ENCODE measurements at places on chromosomes 1 and 21. TPM values are rescaled to one million over a fixed set of nuclear protein-coding genes. Genes with fewer than 3 reads are reported as not detected.

DNA sequence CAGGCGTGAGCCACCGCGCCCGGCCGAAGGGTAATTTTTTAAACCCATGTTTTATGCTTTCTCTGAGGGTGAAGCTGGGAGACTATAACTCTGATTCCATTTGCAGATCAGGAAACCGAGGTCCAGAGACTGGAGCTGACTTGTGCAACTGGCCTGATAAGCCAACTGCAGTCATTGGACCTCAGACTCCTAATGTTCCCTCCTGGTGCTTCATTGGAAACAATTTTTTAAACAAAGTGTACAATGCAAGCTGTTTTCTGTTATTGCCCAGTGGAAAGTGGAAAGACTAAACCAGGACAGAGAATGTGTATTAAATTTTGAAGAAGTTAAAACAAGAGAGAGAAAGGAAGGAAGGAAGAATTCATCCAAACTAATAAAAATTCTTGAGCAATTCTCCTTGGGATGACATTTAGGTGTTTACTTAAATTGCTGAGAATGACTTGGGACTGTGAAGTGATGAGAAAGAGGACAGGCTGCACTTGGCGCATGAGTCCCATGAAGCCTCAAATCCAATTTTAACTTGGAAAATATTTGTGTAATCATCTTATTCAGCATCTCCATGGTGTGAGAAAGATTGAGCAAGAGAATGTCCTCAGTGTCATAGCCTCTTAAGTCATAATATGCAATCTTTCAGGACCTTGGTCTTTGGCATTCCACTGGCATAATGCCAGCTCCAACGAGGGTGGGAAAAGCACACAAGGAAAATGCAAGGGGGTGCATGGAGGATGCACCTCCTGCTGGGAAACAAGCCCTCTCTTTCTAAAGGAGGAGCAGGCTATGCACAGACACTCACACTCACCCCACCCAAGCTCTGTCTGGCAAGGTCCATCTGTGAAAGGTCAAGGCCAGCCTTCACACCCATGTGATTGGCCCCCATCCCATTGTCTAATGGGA lies 342.0 kb downstream of the SIPA1L2 start:
- no peak for DNase-seq

DNA sequence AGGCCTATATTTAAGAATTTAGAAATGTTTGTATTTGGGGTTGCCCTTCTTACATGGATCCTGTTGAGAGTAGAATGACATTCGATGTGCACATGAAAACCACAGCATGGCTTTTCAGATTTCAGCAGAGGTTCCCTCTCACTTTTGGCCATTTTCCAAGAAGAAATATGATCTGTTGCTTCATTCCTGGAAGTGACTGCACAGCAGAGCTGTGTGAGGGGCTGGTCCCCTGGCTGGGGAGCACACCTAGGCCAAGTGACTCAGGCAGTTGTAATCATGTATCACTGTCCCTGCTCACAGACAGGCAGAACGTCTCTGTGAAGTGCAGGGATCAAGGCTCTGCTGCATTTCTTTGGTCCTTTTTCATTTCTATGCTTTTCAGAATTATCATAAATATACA lies 32.3 kb downstream of the AGT start:
- no peak for DNase-seq

DNA sequence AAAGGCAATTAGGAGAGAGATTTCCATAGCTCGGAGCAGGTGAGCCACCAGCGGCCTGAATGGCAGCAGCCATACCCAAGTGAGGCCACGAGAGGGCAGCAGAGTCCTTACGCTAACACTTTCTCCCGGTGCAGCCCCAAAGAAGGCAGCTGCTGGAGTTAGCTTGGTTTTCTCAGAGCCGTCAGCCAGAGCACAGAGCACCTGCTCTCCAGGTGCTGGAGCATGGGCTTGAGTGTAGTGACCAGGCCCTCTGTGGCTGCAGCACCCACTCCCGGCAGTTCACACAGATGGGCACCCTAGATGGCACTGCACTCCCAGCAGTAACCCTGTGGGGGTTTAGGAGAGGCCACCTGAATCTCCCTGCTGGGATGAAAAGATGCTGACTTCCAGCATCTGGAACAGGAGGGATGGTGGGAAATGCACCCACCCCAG lies 45.8 kb downstream of the TMCC2 start:
- peak; percentile 51 for DNase-seq

GRCh38 chr1:163744301-163744887 lies 422.6 kb downstream of the NUF2 start:
- no peak for DNase-seq

GRCh38 chr1:30381266-30381665 lies 342.1 kb downstream of the MATN1 start:
- no peak for DNase-seq

- DNase-seq, result no peak
These were observed 6.2 kb downstream of the CSRP1 start for GRCh38 chr1:201500670-201501120.

DNA sequence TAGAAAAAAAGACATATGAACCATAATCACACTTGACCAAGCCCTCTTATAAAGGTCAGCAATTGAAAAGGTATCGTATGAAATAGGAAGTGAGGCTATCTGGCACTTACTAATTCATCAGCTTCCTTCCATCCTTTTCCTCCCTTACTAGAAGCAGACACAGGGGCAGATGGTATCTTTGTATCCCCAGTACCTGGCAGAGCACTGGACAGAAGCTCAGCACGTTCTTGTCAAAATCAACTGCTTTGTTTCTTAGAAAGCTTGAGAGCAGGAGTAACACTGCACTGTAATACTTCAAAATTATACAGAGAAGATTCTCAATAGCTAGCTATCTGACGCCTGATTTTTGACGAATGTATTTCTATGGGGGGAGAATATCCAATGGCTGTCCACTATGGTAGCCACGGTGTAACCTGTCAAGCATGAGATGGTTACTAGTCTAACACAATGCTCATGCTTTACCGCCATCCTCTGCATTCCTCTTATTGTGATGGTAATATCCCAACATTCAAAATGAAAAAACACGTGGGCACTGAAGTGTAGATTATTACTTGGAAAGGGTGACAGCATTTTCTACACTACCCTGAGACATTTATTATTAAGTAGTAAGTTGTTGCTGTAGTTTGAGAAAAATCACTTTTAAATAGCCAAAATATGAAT lies 175.6 kb downstream of the SIPA1L2 start:
- DNase-seq, result no peak

GRCh38 chr1:17963513-17963912 lies 144.1 kb upstream of the IGSF21 start:
- DNase-seq, result no peak

GRCh38 chr1:58715108-58715507 lies 15.2 kb upstream of the MYSM1 start:
- DNase-seq, result no peak

GRCh38 chr1:236524895-236525184 lies 1.1 kb downstream of the LGALS8 start:
- no peak for DNase-seq

- DNase-seq, result no peak
These were observed 404 bp upstream of the SCMH1 start for GRCh38 chr1:41242342-41243078.

- DNase-seq, result no peak
These were observed 20.3 kb downstream of the STK40 start for GRCh38 chr1:36365381-36365780.

DNA sequence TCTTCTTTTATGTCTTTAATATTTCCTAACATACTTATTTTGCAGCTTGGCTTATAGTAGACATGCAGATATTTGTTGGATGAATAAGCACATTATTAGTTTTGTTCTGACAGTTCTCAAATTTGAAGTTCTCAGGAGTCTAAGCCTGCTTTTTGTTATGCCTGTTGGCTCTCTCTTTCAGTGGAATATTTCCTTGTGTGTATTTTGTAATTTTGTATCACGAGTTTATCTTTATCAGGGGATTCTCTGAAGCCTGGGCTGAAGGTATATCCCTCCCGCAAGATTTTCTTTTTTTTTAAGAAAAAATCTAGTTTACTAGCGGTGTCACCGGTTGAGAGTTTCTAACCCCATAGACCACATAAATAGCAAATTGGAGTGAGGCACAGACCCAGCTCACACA lies 105.9 kb downstream of the RGL1 start:
- DNase-seq, result no peak

DNA sequence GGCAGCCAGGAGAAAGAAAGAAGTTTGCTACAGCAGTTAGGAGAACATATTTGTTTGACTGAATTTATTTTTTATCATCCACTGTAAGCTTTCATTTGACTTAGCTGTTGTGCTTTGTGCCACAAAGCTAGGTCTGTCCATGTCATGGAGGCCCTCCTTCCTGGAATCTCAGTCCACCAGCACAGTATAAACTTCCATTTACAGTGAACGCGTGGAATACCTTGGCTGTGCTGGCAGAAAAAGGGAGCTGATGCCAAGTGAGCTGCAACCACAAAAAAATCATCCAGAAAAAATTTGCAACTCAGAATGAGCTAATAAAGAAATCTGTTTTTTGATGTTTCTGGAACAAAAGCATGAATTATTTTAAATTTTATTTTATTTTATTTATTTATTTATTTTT lies 72.6 kb downstream of the ATP6V1G3 start:
- DNase-seq, result no peak

- DNase-seq, result no peak
These were observed 421.6 kb upstream of the PBX1 start for GRCh38 chr1:164137273-164137925.

DNA sequence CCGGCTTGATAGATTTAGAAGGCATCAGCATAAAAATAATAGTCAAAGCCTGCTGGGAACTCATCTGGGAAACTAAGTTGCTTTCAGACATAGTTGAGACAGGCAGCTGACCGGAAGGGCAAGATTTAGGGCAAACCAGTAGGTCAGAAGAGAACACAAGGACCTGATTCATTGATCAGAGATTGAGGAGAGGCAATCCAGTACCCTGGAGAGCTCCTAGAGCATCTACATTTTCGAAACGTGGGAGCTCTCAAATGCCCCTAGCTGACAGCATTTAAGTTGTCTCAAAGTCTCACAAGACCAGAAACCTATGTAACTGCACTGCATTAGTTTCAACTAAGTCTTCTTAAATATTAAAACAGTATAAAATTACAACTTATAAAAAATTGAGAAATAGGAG lies 22.9 kb upstream of the MTF2 start:
- no peak for DNase-seq

Gene CNKSR1
- polyA plus RNA-seq, result 4.2 TPM

Gene SH2D5
- 0.15 TPM for polyA plus RNA-seq

Gene IFI44L
- polyA plus RNA-seq, result 1.0 TPM

Gene COL9A2
- 1.6 TPM for polyA plus RNA-seq

Gene RGS4
- 0.85 TPM for polyA plus RNA-seq

Gene AIRE
- polyA plus RNA-seq, result not detected

Gene SUSD4
- polyA plus RNA-seq, result 4.6 TPM

Measured in forelimb muscle (tissue), 1 donor.